ENCODE measurements at places on chromosomes 4 and X. TPM values are rescaled to one million over a fixed set of nuclear protein-coding genes. Genes with fewer than 3 reads are reported as not detected.

DNA sequence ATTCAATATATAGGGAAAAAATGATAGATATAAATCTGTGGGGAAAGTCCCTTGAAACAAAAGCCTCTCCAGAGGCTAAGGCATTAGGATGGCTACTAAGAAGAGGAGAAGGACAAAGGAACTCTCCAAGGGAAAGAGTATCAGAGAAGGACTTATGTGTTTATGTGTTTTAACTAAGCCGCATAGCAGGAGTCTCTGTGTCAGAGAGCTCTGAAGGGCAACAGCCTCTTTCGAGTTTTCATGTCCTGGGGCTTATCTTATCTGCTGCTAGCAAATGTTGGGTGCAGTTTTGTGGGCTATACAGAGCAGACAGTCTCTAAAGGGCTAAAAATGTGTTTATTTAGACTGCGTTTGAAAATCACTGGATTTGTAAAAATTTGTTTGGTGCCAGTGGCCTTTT is 1145.6 kb upstream of the DIAPH2 start:
- no peaks in the 10 kb centered on the region for H3K4me1 ChIP-seq
- H3K4me3 ChIP-seq, result no peak overlapping the region
- DNase-seq, result no peak
- H3K36me3 ChIP-seq, result no peaks in the 10 kb centered on the region
- no peak overlapping the region for H3K27ac ChIP-seq

The TEX13C gene
- total RNA-seq, result not detected

DNA sequence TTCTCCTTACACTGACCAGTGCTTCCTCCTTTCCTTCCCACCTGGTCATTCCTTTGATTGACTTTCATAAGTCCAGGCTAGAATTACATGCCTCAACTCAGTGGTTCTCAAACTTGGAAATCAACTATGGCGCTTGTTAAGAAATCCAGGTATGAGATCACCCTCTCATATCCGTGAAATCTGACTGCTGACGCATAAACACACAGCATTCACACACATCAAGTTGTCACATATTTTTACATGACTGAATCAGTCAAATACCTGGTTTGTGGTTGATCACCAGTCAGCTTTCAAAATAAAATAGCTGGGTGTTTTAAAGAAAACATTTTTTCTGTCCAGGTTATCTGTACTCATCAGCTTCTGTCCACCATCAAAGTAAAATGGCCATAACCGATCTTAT is 433.5 kb downstream of the AFF2 start:
- no peaks in the 10 kb centered on the region for H3K27me3 ChIP-seq
- H3K36me3 ChIP-seq, result no peaks in the 10 kb centered on the region
- no peaks in the 10 kb centered on the region for H3K4me1 ChIP-seq

DNA sequence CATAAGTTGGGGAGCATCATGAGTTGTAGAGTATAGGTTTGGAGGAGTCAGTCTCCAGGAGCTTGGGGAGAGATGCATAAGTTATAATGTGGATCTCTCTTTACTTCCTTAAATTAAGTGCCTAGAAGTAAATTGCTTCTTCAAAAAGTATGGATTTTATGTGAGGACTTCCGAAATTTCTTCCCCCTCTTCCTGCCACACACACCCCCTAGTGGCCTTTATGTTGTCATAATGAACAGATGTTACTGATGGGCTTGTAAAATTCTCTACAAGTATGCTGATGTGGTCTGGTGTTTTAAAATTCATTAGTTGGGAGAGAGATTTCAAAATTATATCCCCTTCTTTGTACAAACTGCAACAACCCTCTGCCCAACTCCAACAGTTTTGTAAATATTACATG is 2.3 kb upstream of the METTL14 start:
- H3K27ac ChIP-seq, result no peak overlapping the region
- no peak overlapping the region for H3K4me3 ChIP-seq
- no peaks in the 10 kb centered on the region for H3K27me3 ChIP-seq
- peaks cover under 1% of the 10 kb centered on the region for H3K36me3 ChIP-seq

- no peak for DNase-seq
- no peak overlapping the region for H3K27ac ChIP-seq
- H3K27me3 ChIP-seq, result no peaks in the 10 kb centered on the region
- no peak overlapping the region for H3K4me3 ChIP-seq
- no peaks in the 10 kb centered on the region for H3K36me3 ChIP-seq
Observed at GRCh38 chr4:94804650-94805049, 46.9 kb downstream of the BMPR1B start.

GRCh38 chr4:2933566-2934076 is 29.6 kb downstream of the NOP14 start:
- H3K4me1 ChIP-seq, result peaks cover 24% of the 10 kb centered on the region
- no peaks in the 10 kb centered on the region for H3K27me3 ChIP-seq

DNA sequence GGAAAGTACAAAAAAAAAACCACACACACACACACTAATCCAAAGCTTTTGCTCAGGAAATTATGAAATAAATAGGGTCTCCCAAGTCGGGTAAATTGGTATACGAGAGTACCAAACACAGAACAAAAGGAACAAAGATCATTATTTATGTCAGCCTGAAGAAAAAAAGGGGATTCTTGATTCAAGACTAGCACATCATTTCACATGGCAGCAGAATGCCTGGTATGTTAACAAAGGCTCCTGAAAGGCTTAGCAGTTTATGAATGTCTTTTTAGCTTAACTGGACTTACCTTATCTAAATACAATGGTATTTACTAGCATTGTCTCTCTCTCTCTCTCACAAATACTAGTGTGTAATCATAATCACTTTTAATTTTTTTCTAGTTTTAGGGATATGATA is 11.3 kb downstream of the RAP2C start:
- H3K4me1 ChIP-seq, result no peaks in the 10 kb centered on the region
- no peak for DNase-seq
- no peaks in the 10 kb centered on the region for H3K36me3 ChIP-seq
- no peak overlapping the region for H3K4me3 ChIP-seq

DNA sequence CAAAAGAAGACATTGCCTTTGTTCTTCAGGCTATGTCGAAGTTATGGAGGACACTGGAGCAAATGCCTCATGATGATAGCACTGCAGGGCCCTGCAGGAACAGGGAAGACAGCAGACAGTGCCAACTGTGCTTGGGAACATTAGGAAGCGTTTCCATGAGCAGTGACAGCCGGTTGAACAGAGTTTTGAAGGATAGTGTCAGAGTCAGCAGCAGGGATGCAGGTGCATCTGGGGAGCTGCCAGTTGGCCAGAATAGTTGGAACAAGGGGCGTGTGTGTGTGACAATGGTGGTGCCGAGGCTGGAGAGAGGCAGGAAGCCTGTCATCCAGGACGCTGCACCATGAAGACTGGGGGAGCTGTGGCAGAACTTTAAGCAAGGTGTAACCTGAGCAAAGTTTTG is 88.6 kb downstream of the SHROOM3 start:
- H3K36me3 ChIP-seq, result no peaks in the 10 kb centered on the region
- no peak overlapping the region for H3K4me3 ChIP-seq
- H3K27me3 ChIP-seq, result no peaks in the 10 kb centered on the region
- H3K4me1 ChIP-seq, result peaks cover 9% of the 10 kb centered on the region
- DNase-seq, result no peak
- no peak overlapping the region for H3K27ac ChIP-seq

The SHROOM3 gene
- 43.5 TPM for total RNA-seq

The PCDH11X gene
- not detected for total RNA-seq

DNA sequence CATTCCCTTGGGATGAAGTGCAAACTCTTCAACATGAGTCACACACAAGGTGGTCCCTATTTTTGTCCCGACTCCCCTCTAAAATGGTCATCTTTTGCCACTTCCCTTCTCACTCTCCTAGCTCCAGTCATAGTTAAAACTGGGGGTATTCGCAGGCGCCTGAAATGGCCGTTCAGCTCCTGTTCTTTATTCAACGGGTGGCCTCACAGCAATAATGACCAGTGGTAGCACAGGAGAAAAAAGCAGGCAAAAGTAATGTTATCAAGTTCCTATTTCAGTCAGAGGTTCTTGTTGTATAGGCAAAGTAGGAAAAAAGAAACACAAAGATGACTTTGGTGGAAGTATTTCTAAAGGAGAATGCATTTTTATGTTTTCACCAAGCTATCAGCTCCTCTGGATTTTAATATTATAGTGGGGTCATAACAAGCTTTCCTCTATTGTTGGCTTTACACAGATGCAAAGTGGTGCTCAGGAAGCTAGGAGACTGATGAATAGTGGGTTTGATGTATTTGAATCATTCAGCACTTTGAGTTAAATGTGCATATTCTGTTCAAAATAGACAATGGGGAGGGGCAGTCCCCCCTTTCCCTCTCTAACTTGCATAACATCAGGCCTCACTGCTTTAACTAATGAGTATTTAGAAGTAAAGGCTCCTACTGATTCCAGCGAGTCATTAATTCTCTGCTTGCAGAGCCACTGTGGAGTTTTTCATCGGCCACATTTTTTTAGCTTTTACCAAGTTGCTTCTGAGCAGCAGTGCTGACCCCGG is 171.2 kb upstream of the NDP start:
- H3K36me3 ChIP-seq, result no peaks in the 10 kb centered on the region
- DNase-seq, result no peak
- H3K4me3 ChIP-seq, result no peak overlapping the region
- no peak overlapping the region for H3K27ac ChIP-seq
- H3K4me1 ChIP-seq, result no peaks in the 10 kb centered on the region

The ARHGAP36 gene
- total RNA-seq, result not detected

- DNase-seq, result no peak
- H3K4me1 ChIP-seq, result no peaks in the 10 kb centered on the region
- H3K4me3 ChIP-seq, result no peak overlapping the region
- no peaks in the 10 kb centered on the region for H3K36me3 ChIP-seq
- no peak overlapping the region for H3K27ac ChIP-seq
- no peaks in the 10 kb centered on the region for H3K27me3 ChIP-seq
Observed at GRCh38 chr4:188297873-188298272, 158.6 kb downstream of the TRIML1 start.

DNA sequence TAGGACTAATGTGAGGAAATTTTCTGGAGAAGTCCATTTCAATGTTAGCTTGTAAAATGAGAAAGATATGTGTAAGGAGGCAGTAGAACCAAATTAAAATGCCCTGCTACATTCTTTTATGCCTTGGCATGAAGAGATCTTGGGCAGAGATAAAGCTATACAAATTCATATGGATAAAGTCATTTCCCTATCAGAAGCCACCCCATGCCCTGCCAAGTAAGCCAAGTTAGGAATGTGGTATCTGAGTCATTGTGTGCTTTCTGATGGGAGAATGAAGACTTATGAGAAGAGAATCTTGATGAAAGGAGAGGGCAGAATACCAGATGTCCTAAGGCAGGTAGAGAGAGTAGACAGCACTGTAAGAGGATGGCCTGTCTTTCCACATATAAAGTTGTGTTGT is 83.7 kb downstream of the TEX13A start:
- DNase-seq, result no peak
- H3K27ac ChIP-seq, result no peak overlapping the region
- H3K4me1 ChIP-seq, result no peaks in the 10 kb centered on the region
- H3K36me3 ChIP-seq, result no peaks in the 10 kb centered on the region

DNA sequence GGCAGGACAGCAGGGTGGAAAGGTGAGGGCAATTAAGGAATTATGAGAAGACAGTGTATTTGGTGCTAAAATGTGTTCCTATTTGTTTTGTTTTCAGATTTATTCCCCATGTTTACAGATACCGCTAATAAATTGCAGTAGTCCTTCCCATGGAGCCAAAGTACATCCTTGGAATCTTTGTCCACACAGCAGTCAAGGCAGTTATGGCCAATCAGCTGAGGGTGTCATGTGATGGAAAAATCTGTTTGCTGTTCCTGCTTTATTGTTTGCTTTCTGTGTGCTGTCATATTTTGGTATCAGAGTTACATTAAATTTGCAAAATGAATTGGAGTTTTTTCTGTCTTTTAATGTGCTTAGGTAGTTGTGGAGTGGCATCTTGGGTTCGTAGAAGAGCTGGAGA is 10.5 kb downstream of the TRO start:
- no peaks in the 10 kb centered on the region for H3K36me3 ChIP-seq
- H3K4me1 ChIP-seq, result no peaks in the 10 kb centered on the region
- H3K27me3 ChIP-seq, result no peaks in the 10 kb centered on the region
- no peak for DNase-seq
